ENCODE measurements at places on chromosomes 11 and 22.

GRCh38 chr11:102306817-102307726, 10.2 kb upstream of the BIRC3 start:
- no peak for DNase-seq

DNA sequence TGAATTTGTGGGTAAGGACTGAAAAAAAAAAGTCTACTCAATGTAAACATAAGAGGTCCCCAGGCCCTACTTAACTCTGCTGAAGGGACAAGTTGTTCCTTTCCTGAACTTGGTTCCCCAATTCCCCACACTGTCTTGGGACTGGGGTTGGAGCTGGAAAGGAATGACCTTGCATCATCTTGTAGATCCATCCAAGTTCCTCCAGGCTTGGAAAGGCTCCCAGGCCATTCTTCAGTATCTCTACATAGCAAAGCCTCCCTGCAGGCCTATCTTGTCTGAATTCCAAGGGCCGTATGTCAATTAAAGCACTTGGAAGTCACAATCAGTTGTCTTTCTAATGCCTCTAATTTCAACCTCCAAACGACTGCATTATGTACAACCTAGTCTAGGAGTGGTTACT, 361.2 kb downstream of the TMEM135 start:
- no peak for DNase-seq

DNA sequence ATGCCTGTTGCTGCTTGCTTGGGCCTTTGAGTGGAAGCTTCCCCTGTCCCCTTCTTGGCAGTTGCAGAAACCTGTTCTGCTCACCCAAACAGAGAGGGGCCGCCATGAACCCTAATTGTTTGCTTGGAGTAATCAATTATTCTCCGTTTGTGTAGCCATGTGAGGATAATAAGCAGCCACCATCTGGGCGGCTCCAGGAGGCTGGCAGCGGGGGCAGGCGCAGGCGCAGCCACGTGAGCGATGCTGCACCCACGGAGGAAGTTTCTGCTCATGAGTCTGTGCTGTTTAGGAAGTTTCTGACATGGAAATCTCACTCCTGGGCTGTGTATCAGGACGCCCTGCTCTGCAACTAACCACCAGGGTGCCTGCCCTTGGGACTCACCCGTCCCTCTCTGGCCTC, 90.1 kb downstream of the MPPED1 start:
- no peak for DNase-seq

- DNase-seq: peak; percentile 12
Observed at GRCh38 chr22:38657045-38657909, 839 bp downstream of the CBY1 start.

- peak; percentile 11 for DNase-seq
Observed at GRCh38 chr11:22795914-22796313, 33.7 kb downstream of the SVIP start.

DNA sequence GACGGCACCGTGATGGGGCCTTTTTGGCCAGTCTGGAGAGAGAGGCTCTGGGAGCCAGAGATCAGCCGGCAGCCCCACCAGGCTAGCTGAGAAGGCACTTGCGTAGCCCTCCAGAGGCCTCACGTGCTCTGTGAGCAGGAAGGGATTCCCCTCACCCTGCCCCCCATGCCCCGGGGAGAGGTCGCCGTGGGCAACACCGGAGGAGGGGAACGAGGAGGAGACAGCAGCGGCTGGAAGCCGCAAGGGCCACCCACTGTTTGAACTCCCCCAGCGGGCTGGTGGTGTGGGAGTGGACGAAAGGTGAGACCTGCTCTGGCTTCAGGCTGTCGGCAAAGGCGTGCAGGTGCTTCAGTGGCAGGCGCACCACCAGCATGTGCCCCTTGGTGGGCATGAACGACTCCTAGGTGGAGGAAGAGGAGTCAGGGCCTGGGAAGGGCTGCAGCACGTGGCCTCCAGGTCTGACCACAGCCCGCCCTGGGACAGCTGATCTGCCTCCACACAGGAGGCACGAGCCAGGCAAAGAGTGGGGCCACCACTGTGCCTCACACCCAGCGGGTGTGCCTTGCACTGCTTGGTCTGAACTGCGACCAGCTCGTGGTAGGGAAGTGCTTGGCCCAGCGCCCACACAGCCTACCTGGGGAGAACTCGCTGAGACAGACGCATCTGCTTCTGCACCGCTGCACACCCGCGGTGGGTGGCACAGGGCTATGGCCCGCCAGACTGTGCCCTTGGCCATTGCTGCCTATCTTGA, 99.9 kb downstream of the MED15 start:
- no peak for DNase-seq

GRCh38 chr22:49046546-49047361, 780.9 kb downstream of the BRD1 start:
- DNase-seq: no peak

GRCh38 chr22:35465109-35465701, 65.3 kb downstream of the MCM5 start:
- no peak for DNase-seq

DNA sequence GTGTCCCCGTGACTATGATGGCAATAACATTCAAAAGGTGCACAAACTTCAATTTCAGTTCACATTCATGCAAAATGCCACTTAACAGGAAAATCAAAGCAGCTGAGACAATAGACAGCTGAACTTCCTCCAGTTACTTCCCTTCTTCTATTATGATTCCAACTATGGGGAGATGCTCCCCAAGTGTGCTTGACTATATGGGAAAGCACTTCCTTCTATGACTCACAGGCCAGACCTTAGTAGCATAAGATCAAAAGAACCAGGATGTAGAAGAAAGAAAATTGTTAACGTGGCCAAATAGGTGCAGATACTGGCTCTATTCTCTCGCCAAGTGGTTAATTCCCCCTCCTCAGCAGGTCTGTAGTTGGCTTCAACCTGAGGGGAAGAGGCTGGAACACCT, 7.8 kb upstream of the FAT3 start:
- no peak for DNase-seq

DNA sequence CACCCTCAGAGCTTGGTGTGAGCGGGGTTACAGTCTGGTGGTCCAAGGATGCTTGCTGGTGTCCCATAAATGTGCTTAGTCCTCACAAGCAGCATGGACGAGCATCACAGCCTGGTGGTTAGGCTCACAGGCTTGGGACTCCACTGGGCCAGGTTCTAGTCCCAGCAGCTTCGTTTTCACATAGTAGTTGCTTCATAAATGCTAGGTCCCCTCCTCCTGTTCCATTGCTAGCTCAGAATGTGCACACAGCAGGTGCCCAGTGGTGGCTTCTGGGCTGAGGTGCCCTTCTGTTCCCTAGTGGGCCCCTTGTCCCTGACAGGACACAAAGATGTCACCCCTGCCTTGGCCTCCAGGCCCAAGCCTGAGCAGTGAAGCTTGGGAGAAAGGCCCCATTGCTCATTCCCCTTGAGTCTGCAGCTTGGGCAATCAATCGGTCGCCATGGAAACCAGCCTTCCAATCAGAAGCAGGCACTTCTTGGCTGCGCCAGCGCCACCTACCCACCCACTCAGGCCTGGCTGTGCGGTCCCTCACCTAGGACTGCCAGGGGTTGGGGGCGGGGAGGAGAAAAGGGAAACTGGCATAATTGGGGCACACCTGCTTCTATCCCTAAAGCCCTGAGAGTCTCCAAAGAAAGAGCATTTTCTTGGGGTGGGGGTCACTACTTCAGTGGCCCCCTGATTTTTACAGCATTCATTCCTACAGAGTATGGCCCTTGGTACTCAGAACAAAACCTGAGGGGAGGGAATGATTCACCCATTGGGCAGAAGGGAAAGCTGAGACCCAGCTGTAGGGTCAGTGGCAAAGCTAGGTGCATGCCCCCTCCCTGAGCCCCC, 48.1 kb downstream of the CYTH4 start:
- DNase-seq: peak; percentile 75

DNA sequence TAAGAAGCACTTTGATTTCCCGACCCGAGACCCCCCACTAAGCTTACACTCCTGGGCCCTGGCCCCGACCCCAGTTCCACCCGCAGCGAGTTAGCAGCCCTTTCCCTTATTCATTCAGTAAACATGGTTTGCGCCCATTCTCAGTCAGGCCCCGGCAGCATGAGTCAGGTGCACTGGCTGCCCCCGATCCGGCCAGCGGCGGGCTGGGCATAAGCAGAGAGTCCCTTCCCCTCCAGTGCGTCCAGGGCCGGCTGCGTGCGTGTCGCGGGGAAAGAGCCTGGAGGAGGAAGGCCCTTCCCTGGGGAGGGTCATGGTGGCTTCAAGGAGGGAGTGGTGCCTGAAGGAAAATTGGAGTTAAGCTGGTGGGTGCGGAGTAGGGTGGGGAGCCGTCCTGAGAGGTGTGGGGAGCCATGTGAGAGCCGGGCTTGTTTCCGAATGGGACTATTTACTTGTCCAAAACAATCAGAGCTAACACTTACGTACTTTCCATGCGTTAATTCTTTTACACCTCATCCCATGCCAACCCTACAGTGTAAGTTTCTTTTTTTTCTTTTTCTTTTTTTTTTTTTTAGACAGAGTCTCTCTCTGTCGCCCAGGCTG, 657 bp downstream of the IGHMBP2 start:
- peak; percentile 33 for DNase-seq

DNA sequence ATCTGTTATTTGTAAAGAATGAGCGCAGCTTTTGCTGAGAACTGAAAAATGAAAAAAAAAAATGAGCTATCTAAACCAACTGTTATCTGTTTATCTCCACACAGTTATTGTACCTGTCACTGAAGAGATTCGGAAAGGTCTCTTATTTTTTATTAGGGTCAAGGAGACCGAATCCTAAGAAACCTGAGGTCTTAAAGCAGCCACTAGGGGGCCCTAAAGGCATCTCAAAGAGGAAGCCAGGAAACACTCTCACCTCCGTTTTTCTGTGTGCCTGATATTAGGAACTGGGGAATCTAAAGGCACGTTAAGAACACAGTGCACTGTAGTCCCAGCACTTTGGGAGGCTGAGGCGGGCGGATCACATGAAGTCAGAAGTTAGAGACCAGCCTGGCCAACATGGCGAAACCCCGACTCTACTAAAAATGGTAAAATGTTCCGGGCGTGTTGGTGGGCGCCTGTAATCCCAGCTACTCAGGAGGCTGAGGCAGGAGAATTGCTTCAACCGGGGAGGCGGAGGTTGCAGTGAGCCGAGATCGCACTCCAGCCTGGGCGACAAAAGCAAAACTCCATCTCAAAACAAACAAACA, 3.5 kb upstream of the LARGE1 start:
- DNase-seq: peak; percentile 61

DNA sequence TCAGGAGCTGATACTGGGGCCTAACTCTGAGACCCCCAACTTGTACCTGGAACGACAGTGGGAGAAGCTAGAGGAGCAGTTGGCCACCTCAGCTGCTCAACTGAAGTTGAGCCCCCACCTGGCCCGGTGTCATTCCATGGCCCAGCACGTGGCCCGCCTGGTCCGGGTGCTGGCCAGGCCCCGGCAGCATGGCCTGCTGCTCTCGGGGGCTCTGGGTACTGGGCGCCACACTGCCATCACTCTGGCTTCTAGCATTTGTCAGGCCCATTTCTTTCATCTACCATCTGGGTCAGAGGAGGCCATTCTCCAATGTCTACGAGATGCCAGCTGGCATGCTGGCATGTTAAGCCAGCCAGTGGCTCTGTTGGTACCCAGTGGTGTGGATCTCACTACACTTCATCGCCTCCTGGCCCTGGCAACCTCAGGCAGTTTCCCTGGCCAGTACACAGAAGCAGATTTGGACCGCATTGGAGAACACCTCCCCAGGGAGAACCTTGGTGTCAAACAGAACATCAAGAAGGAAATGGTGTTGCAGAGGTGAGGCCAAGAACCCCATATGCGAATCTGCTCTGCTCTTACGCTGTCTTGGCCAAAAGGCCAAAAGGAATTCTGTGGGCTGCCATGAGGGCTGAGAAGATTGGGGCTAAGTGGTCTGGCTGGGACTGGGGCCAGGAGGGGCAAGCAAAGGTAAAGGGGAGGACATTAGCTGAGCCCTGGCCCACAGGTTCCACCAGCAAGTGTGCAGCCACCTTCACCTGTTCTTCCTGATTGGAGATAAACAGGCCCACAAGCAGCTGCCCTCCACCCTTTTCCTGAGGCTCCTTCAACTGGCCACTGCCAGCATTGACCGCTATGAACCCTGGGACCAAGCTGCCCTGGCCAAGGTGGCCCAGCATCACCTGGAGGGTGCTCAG, 45.4 kb downstream of the RRP8 start:
- DNase-seq: no peak
